ENCODE measurements at places on chromosomes 16 and 17.

DNA sequence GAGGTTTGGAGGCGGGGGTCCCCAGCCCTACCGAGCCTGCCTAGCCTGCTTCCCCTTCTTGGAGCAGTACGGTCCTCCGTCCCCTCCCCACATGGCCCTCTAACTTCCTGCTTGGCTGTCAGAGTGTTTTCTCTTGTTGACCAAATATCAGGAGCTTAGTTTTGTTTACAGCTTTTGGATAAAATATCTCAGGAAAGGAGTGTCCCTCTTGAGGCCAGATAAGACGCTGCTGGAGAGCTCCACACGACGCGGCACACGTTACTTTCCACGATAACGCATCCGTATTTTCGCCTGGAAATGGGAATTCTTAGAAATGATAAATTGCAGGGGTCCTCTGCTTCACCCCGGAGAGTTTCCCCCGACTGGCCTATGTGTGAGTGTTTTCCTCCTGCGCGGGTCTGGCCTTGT is 182.9 kb downstream of the MAF start:
- DNase-seq = no peak

DNA sequence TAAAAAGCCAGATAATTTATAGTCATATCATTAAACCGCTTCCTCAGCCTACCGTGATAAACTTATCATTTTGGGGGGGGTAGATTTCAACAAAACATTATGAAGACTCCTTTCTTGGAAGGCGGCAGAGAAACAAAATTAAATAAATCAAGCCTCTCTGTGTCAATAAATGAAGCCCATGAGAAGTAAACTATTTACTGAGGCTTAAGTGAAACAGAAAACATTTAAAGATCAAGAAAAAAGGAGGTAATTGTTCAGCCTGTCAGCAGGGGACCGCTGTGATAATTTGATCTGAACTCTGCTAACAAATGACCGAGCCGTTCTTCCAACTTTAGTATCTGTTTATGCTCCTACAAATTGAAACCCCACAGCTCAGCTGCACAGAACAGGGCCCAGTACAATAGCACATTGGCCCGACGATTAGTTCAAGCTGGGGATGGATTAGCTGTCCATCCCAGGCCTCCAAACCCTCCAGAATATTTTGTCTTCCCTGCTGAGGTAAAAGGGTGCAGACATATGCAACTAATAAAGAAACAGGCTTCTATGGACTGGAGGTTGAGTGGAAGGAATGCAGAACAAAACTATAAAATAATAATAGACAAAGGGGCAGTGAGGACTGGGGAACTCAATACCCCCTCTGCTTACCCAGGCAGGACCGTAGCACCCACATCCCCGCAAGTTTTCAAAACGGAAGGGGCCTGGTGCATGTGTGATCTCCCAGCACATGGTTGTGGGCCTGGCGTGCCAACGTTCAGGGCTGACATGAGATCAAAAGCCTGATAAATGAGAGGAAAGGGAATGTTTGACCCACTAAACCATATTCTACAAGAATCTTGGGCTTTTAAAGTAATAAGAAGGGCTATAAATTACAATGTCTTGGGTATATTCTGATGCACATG is 298.1 kb upstream of the IRX5 start:
- no peak for DNase-seq

GRCh38 chr17:33154869-33155455 is 138.1 kb downstream of the ASIC2 start:
- no peak for DNase-seq

DNA sequence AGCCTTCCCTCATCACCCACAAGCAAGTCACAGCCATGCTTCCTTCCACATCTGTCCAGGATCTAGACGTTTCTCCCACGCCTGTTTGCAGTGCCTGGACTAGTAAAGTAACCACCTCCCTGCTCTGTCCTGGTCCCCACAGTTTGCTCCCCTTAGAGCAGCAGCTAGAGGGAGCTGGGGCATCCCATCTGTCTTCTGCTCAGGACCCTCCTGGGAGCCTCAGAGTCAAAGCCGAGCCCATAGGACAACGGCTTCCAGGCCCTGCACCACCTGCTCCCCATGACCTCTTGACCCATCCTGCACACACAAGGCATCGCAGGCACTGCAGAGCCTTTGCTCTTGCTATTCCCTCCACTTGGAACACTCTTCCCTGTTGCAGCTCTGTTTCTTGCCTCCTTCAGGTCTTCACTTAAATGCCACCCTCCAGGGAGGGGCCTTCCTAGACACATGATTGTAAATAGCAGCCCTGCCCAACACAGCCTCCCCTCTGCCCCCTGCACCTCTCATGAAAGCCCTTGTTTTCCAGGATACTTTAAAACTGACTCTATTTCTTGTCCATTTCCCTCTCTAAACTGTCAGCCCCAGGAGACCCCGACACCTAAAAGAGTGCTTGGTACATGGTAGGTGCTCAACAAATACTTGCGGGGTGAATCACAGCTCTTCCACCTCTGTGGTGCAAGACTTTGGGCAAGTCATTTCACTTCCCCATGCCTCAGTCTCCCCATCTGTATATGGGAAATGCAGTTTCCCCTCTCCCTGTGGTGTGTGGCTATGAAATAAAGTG is 3.1 kb downstream of the NATD1 start:
- DNase-seq = no peak

DNA sequence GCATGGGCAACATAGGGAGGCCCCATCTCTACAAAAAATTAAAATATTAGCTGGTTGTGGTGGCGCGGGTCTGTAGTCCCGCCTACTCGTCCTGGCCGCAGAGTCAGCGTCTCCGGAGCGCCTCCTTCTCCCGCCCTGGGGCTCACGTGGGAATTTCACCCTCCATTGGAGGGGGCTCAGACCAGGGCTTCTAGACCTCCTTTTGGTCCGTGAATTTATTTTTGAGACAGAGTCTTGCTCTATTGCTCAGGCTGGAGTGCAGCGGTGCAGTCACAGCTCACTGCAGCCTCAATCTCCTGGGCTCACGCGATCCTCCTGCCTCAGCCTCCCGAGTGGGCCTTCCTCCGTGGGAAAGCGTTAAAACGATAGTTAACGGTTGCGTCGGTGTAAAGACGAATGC is 394 bp upstream of the NME4 start:
- DNase-seq = no peak

DNA sequence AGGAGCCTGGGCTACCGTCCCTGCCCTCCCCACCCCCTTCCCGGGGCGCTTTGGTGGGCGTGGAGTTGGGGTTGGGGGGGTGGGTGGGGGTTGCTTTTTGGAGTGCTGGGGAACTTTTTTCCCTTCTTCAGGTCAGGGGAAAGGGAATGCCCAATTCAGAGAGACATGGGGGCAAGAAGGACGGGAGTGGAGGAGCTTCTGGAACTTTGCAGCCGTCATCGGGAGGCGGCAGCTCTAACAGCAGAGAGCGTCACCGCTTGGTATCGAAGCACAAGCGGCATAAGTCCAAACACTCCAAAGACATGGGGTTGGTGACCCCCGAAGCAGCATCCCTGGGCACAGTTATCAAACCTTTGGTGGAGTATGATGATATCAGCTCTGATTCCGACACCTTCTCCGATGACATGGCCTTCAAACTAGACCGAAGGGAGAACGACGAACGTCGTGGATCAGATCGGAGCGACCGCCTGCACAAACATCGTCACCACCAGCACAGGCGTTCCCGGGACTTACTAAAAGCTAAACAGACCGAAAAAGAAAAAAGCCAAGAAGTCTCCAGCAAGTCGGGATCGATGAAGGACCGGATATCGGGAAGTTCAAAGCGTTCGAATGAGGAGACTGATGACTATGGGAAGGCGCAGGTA is 762 bp downstream of the CDK12 start:
- no peak for DNase-seq

DNA sequence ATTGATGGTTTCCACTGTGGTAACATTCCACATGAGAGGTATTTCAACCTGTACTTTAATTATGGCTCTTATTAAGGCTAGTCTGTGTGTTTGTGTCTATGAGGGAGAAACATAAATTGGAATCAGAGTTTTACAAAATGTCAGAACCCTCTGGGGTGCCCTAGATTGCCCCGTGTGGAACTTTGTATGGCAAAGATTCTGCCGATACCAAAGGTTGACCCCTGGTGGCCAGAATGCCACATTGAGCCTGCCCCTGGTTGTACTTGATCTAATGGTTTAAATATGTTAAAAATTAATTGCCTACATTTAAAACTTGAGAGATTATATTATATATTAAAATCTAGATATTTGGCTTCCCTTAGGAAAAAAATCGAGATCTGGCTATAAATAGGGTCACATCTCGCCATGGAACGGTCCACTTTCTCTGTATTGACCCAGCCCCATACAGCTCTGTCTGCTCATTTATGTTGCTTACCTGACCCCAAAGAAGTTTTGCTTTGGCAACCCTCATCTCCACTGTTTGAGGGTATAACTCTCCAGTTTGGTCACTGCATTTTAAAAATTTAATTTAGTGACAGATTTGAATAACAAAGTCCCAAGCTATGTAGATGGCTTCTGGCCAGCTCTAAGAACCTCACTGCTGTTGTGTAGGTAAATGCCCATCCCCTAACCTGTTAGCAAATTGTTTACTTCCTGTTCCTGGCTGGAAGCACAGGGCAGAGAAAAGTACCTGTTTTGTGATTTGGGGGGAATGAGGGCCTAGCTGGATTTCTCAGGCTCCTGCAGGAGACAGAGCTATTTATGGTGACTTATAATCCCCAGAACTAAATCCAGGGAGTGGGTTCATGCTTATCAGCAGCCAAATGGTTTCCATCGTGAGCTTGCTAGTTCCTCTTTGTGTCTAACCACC is 95.0 kb downstream of the PLCG2 start:
- DNase-seq = no peak

GRCh38 chr17:46805771-46806170 is 12.7 kb downstream of the WNT3 start:
- no peak for DNase-seq

GRCh38 chr17:42287305-42287976 is 857 bp upstream of the STAT5A start:
- DNase-seq = no peak

DNA sequence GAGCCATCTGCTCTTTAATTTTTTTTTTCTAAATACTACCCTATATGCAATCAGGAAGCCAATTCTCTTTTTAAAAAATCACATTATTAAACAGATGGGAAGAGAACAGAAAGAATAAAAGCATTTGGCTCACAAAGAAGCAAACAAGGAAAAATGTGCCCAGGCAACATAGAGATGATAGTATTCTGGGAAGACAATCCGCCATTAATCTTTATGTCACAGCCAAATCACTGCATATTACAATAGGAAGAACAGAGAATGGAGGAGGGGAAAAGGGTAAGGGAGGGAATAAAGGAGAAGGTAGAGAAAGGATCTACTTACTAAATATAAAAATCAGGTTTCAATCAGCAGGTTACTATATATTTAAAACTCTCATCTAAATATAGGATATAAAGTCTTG is 34.3 kb downstream of the STAT5B start:
- no peak for DNase-seq

- DNase-seq = no peak
Observed at GRCh38 chr16:58034128-58034685, 8.7 kb downstream of the MMP15 start.

- DNase-seq = no peak
Observed at GRCh38 chr16:51166091-51166490, 15.0 kb upstream of the SALL1 start.

DNA sequence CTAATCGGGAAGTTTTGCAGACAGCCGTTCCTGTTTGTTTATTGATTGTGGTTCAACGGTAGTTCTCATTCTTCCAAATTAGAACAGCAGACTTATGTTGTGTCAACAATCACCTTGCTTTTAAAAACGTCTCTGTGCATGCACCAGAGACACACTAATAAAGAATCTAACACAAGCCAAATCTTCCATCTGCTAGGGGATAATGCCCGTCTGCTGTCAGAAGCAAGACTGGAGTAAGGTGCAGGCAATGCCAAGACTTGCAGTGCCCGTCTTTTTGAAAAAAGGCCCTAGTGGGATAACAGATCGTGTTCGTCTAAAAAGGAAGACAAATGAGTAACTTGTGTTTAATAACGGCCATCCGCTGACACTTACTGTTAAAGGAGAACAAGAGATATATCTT is 158.4 kb downstream of the KCNJ2 start:
- no peak for DNase-seq

DNA sequence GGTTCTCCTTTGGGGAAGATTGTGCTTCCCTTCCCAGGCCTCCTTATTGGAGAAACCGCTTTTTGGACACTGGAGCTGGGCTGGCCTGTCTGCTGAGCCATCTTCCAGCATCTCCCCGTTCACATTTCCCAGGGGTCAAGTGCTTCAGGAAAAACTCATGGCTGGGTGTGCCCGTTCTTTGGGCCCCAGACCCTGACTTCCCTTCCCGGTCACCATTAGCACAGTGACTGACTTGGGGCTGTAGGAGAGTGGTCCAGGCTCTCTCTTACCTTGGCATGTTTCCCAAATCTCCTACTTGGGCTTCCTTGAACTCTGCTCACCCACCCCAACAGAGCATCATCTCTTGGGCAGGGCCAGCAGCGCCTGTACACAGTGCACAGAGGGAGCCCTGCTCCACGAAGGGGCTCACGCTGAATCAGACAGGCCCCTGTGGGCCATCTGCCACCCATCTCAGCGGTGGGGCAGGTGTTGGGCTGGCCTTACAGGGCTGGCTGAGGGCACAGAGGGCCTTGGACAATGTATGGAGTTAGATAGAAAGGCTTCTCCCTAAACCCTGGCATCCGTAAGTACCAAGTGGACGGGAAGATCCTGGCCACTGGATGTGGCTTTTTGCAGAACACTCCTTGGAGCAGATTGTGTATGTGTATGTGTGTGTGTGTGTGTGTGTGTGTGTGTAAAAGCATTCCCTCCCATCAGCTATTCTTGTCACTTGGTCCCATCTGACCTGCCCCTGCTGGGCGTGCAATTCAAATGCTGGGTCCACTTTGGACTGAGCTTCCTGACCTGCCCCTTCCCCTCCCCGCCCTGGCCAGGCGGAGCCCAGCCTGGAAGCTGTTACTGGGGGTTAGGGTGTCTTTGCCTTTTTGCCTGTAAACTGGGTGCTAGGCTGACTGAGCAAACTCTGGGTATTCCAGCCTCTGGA is 24.9 kb upstream of the CDC42EP4 start:
- no peak for DNase-seq

GRCh38 chr17:27381007-27381501 is 75.2 kb upstream of the KSR1 start:
- DNase-seq = no peak

DNA sequence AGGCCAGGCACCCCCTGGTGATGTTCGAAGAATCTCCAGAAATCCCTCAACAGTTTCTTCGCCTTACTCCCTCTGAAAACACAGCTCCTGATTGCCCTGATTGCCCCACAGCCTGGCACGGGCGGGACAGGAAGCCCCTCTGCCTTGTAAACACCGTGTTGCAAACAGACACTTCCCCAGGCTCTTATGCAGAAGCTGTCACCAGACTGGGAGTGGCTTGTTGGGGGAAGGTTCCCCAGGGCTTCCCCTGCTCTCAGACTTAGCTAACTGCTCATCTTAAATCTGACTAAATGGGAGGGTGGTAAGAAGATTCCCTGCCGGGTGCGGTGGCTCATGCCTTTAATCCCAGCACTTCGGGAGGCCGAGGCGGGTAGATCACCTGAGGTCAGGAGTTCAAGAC is 11.2 kb downstream of the PIK3R5 start:
- DNase-seq = no peak

GRCh38 chr17:29341726-29342125 is 47.8 kb upstream of the NUFIP2 start:
- no peak for DNase-seq

All from HS-5 (cell line).